Mesothelial cell of epicardium (in vitro differentiated cells): ENCODE measurements at places on chromosomes 4 and X. TPM values are rescaled to one million over a fixed set of nuclear protein-coding genes. Genes with fewer than 3 reads are reported as not detected.

Gene SH3BGRL
- total RNA-seq: 69.0 to 71.4 TPM (median 69.5 TPM) in 3 replicates

Gene HELT
- not detected in 3 replicates for total RNA-seq

Gene CASP6
- total RNA-seq: 36.7 to 38.2 TPM (median 37.3 TPM) in 3 replicates

Gene KLF8
- 9.6 to 9.8 TPM (median 9.7 TPM) in 3 replicates for total RNA-seq

Gene NUDT11
- total RNA-seq: 16.2 to 18.1 TPM (median 17.1 TPM) in 3 replicates

Gene CYLC1
- total RNA-seq: not detected in 3 replicates

Gene DRD5
- 0.09 TPM in 2 of 3 replicates, not detected in the other for total RNA-seq

Gene ARAP2
- total RNA-seq: 15.4 to 16.6 TPM (median 16.0 TPM) in 3 replicates

Gene SMARCA5
- 53.8 to 58.3 TPM (median 58.3 TPM) in 3 replicates for total RNA-seq

Gene RAB39B
- 1.6 to 1.9 TPM (median 1.7 TPM) in 3 replicates for total RNA-seq

Gene FGA
- total RNA-seq: not detected in 3 replicates

Gene PPAT
- total RNA-seq: 25.4 to 30.9 TPM (median 26.0 TPM) in 3 replicates

Gene NDNF
- 8.6 to 10.1 TPM (median 9.9 TPM) in 3 replicates for total RNA-seq

Gene ADAM29
- total RNA-seq: not detected in 3 replicates

Gene ARHGAP10
- 30.5 to 31.3 TPM (median 31.2 TPM) in 3 replicates for total RNA-seq

Gene LDB2
- 4.6 to 7.6 TPM (median 7.3 TPM) in 3 replicates for total RNA-seq

Gene CHRDL1
- 6.3 to 6.9 TPM (median 6.6 TPM) in 3 replicates for total RNA-seq

Gene SPON2
- total RNA-seq: 44.0 to 58.7 TPM (median 56.4 TPM) in 3 replicates

Gene GPR101
- not detected in 3 replicates for total RNA-seq

Gene PHEX
- 0.70 to 1.2 TPM (median 0.96 TPM) in 3 replicates for total RNA-seq

Gene USP17L24
- total RNA-seq: not detected in 3 replicates

Gene SMIM31
- not detected in 3 replicates for total RNA-seq

Gene TMPRSS11A
- total RNA-seq: 1.6 to 1.8 TPM (median 1.8 TPM) in 3 replicates

Gene PCDH11X
- total RNA-seq: 9.8 to 13.5 TPM (median 12.5 TPM) in 3 replicates

Gene SSX3
- total RNA-seq: not detected in 3 replicates

Gene MAGEA2B
- not detected in 3 replicates for total RNA-seq

Gene PDE6B
- total RNA-seq: 9.0 to 12.0 TPM (median 11.6 TPM) in 3 replicates

Gene APBB2
- total RNA-seq: 56.6 to 63.5 TPM (median 63.2 TPM) in 3 replicates

Gene PNCK
- 28.2 to 35.1 TPM (median 28.5 TPM) in 3 replicates for total RNA-seq

Gene ETNPPL
- not detected in 3 replicates for total RNA-seq

Gene PAGE2
- not detected in 3 replicates for total RNA-seq

Gene HGFAC
- total RNA-seq: 1.9 to 2.5 TPM (median 2.0 TPM) in 3 replicates

Gene DOCK11
- total RNA-seq: 53.6 to 58.2 TPM (median 56.7 TPM) in 3 replicates

Gene FGF2
- total RNA-seq: 11.3 to 13.0 TPM (median 11.9 TPM) in 3 replicates

Gene GATB
- 23.4 to 26.6 TPM (median 24.5 TPM) in 3 replicates for total RNA-seq

Gene ADGRG4
- total RNA-seq: not detected in 3 replicates

Gene ELOVL6
- total RNA-seq: 24.4 to 27.6 TPM (median 24.5 TPM) in 3 replicates

Gene PLXNB3
- total RNA-seq: 3.6 to 4.3 TPM (median 4.3 TPM) in 3 replicates

Gene ACSL1
- 18.0 to 20.9 TPM (median 19.2 TPM) in 3 replicates for total RNA-seq

Gene NKX6-1
- not detected in 3 replicates for total RNA-seq

Gene AFF2
- total RNA-seq: 5.8 TPM in 3 replicates

Gene AWAT2
- not detected in 3 replicates for total RNA-seq

Gene RCHY1
- 40.5 to 44.6 TPM (median 42.9 TPM) in 3 replicates for total RNA-seq

Gene FRMD7
- total RNA-seq: 0.07 to 0.18 TPM (median 0.13 TPM) in 3 replicates

Gene SYTL4
- total RNA-seq: 1.2 TPM in 3 replicates

Gene C4orf50
- 0.02 to 0.04 TPM in 2 of 3 replicates, not detected in the other for total RNA-seq

Gene PCDH18
- 112 to 127 TPM (median 121 TPM) in 3 replicates for total RNA-seq

Gene DCLK2
- total RNA-seq: 49.2 to 52.5 TPM (median 49.5 TPM) in 3 replicates

Gene HEPH
- 125 to 129 TPM (median 126 TPM) in 3 replicates for total RNA-seq

Gene ABCD1
- 15.4 to 18.3 TPM (median 15.4 TPM) in 3 replicates for total RNA-seq

Gene GBA3
- total RNA-seq: not detected in 3 replicates

Gene DCAF12L2
- 1.6 to 1.7 TPM (median 1.7 TPM) in 3 replicates for total RNA-seq

Gene XAGE1B
- not detected in 3 replicates for total RNA-seq

Gene FAT4
- 58.5 to 61.1 TPM (median 60.2 TPM) in 3 replicates for total RNA-seq

Gene SLC7A11
- 2.8 to 3.4 TPM (median 3.0 TPM) in 3 replicates for total RNA-seq
